GOT3 (cell line): ENCODE measurements at places on chromosomes 1 and 21.

- no peak for DNase-seq
Measured at GRCh38 chr1:43951021-43951985, 4.6 kb downstream of the IPO13 start.

- DNase-seq: peak; percentile 31
Measured at GRCh38 chr1:43763497-43763973, 56.2 kb downstream of the ST3GAL3 start.

DNA sequence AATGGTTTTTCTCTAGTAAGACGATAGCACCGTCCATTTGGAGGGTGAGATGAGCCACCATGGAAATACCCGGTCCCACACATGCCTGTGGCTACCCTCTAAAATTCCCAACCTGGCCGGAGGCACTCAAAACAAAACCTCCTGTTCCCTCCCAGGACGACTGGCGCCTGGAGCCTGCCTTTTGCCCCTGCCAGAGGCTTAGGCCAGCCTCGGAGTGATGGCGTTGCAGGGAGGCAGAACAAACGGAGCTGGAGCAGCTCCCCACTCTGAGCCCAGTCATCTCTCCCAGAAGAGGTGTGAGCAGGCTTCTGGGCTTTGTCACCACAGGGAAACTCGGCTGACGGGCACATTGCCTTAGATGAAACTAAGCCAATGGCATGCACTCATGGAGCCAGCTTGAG lies 213.7 kb upstream of the HOOK1 start:
- no peak for DNase-seq

- DNase-seq: no peak
Measured at GRCh38 chr1:116020668-116021272, 44.5 kb downstream of the SLC22A15 start.

- no peak for DNase-seq
Measured at GRCh38 chr1:27601771-27602461, 2.0 kb downstream of the AHDC1 start.

GRCh38 chr1:14466006-14466405 lies 132.5 kb upstream of the KAZN start:
- DNase-seq: no peak

DNA sequence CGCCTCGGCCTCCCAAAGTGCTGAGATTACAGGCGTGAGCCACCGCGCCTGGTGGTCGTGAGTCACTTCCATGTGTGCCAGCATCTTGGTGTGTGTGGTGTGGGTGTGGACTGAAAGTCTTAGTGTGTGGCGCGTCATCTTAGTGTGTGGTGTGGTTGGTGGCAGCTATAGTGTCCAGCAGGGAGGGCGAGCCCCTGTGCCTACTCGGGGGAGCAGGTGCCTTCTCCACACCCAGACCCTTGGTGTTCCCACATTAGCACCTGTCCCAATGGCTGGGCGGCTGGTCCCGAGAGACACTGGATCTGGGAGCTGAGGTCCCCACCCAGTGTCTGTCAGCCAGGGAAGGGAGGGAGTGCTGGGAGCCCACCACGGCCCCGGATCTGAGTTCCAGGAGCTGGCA lies 2.8 kb downstream of the SCNN1D start:
- DNase-seq: no peak
